ENCODE measurements at places on chromosomes 13 and 19. TPM values are rescaled to one million over a fixed set of nuclear protein-coding genes. Genes with fewer than 3 reads are reported as not detected.

- DNase-seq: no peak
These were observed 9.9 kb upstream of the ZNF90 start for GRCh38 chr19:20067943-20068342.

GRCh38 chr13:24288870-24289269, 20.5 kb upstream of the C1QTNF9 start:
- DNase-seq: no peak

DNA sequence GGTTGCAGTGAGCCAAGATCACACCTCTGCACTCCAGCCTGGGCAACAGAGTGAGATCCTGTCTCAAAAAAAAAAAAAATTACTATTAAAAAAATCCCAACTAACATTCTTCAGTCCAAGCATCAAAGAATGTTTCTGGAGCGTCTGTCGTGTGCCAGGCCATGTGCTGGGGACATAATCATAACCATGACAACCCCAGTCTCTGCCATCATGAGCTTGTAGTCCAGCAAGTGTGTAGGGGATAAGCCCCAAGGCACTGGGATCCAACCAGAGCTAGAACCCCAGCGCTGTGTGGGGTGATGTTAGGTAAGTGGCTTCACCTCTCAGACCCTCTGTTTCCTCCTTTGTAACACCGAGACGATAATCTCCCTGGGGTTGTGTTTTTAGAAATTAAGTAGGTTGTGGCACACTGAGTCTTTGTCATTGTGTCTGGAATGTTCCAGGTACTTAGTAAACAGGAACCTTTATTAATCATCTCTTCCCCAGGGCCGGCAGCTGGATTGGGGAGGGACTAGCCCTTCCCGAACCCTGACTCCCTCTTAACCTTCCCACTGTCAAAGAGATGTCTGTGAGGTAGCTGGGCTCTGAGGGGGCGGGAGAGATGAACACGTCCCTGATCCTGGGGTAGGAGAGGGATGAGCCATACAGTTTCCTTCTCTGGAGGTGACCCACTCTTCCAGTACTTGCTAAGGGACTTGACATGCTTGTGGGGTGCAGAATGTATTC, 5.2 kb downstream of the ITPKC start:
- DNase-seq: no peak

- DNase-seq: peak; percentile 69
These were observed 7.6 kb downstream of the DNAJB1 start for GRCh38 chr19:14510311-14511228.

DNA sequence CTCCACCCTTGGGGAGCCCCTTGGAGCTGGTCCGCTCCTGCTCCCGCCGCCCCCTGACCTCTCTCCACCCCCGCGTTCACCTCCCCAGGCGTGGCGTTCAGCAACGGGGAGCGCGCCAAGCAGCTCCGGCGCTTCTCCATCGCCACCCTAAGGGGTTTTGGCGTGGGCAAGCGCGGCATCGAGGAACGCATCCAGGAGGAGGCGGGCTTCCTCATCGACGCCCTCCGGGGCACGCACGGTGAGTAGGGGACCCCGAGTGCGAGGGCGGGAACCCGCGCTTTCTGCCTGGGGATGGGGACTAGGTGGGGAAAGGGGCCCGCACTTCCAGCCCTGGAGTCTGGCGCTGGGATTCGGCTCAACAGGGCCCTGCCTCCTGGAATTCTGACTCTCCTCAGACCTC, 1.7 kb downstream of the CYP2A13 start:
- DNase-seq: no peak

DNA sequence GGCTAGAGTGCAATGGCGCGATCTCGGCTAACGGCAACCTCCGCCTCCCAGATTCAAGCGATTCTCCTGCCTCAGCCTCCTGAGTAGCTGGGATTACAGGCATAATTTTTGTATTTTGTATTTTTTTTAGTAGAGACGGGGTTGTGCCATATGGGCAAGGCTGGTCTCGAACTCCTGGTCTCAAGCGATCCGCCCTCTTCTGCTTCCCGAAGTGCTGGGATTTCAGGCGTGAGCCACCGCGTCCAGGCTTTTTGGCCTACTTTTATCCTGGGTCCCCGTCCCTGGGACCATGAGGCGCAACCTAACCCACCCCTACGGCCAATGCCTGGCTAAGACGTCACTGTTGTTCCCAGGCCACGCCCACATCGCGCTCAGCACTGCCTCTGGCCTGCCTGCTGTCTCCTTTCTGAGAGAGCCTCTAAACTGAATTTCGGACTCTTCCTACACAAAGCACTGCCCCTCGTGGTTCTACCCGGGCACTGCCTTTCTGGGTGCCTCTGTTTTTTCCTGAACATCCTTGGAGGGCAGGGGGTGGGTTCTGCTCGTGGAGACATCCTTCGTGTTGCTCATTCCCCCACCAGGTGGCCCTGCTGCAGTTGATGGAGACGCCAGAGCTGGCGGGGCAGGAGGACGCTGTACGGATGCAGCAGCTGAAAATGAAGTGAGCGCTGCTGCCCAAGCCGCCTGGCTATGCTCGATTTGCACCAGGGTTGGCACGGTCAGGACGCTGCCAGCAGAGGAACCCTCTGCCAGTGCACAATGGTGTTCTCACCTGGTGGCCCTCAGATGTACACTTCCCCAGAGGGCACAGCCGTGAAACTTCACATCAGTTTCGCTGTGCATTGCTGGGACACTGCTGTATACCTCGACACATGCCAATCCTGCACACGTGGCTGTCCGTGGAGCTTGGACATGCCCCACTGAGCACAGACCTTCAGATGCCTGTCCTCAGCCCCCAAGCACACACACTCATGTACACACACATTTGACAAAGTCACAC, 2.0 kb downstream of the REX1BD start:
- DNase-seq: peak; percentile 90

- no peak for DNase-seq
These were observed 285.8 kb upstream of the PCDH9 start for GRCh38 chr13:67515895-67516294.

GRCh38 chr13:35471706-35472322, 4.7 kb downstream of the MAB21L1 start:
- no peak for DNase-seq

The LILRA6 gene
- not detected for total RNA-seq

The LHB gene
- total RNA-seq: not detected

The ZSWIM4 gene
- 11.1 TPM for total RNA-seq

The GCDH gene
- 14.7 TPM for total RNA-seq

Data from occipital lobe (tissue), 3 donors.